ENCODE measurements at places on chromosomes 16 and 17. TPM values are rescaled to one million over a fixed set of nuclear protein-coding genes. Genes with fewer than 3 reads are reported as not detected.

Gene KRTAP4-5
- total RNA-seq, result not detected

Gene SCGB1C2
- total RNA-seq, result not detected

Gene ARHGAP44
- total RNA-seq, result 2.3 TPM

Gene KRTAP16-1
- not detected for total RNA-seq

Gene KRT33B
- not detected for total RNA-seq

Gene CARD14
- not detected for total RNA-seq

Gene CTF1
- 2.5 TPM for total RNA-seq

Gene DERL2
- total RNA-seq, result 11.2 TPM

Gene C16orf96
- not detected for total RNA-seq

Gene RNU2-1
- not detected for total RNA-seq

Gene USP43
- not detected for total RNA-seq

Gene CFAP20
- 35.7 TPM for total RNA-seq

Gene KCNJ18
- total RNA-seq, result not detected

Gene ARSG
- 2.7 TPM for total RNA-seq

Gene ANKFN1
- not detected for total RNA-seq

Gene SLC4A1
- not detected for total RNA-seq

Gene GLTPD2
- total RNA-seq, result not detected

Gene IRX5
- total RNA-seq, result 2.5 TPM

Gene RASD1
- total RNA-seq, result not detected

Gene KRT20
- not detected for total RNA-seq

Gene EME1
- not detected for total RNA-seq

Gene EFNB3
- total RNA-seq, result 0.90 TPM

Gene PLEKHH3
- 15.5 TPM for total RNA-seq

Gene SLC16A13
- total RNA-seq, result 3.1 TPM

Gene TMEM235
- not detected for total RNA-seq

Gene OR3A3
- total RNA-seq, result not detected

Gene TLCD1
- total RNA-seq, result not detected

All from fibroblast of the aortic adventitia (primary cell).